ENCODE measurements at places on chromosomes 13 and 19.

GRCh38 chr19:591099-591958, 1.6 kb downstream of the HCN2 start:
- DNase-seq, result peak; percentile 19

DNA sequence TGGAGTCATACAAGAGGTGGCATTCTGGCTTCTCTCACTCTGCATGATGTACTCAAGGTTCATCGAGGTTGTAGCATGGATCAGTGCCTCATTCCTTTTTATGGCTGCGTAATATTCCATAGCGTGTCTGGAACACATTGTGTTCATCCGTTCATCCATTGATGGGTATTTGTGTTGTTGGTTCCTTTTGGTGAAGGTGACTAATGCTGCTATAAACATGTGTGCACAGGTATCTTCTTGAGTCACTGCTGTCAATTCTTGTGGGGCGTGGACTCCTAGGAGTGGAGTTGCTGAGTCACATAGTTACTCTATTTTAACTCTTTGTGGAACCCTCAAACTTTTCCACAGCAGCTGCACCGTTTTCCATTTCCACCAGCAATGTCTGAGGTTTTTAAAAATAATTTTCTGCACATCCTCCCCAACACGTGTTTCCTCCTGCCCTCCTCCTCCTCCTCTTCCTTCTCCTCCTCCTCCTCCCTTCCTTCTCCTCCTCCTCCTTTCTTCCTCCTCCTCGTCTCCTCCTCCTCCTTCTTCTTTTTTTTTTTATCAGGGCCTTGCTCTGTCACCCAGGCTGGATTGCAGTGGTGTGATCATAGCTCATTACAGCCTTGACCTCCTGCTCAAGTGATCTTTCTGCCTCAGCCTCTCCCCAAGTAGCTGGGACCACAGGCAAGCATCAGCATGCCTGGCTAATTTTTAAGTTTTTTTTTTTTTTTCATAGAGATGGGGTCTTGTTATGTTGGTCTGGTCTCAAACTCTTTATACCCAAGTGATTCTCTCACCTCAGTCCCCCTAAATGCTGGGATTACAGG, 2.0 kb upstream of the TMEM221 start:
- DNase-seq, result no peak

GRCh38 chr13:25901460-25902376, 150.1 kb downstream of the SHISA2 start:
- DNase-seq, result no peak

GRCh38 chr19:10104665-10105508, 1.3 kb upstream of the PPAN start:
- no peak for DNase-seq

Measured in hippocampal formation (tissue), 2 donors.